Peyer's patch (tissue), 4 donors: ENCODE measurements at places on chromosomes 7 and 10. TPM values are rescaled to one million over a fixed set of nuclear protein-coding genes. Genes with fewer than 3 reads are reported as not detected.

The ZNF467 gene
- 3.3 TPM for total RNA-seq

DNA sequence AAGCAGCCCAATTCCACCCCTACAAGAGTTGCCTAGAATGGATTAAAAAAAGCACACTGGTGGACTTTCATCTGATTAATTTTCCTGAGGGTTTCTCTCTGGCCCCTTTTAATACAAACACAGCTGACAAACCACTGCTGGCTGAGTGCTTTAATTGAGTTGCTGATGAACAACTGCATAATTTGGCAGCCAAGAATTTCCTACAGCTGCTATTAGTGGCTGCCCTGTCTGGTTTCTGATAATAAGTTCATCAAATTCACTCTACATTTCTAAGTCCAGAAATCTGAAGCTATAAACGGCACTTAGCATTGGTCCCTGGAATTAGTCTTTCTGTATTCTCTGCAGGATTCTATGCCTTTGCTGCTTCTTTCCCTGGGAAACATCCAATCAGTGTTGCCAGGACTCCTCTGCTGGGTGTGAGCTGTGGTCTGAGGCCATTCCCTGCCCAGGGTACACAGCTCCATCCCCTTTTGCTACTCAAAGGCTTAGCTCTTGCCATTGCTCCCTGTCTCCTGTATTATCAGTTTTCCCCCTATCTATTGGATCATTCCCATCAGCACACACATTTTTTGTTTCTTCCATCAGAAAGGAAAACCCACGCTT is 110.6 kb downstream of the LSM5 start:
- H3K4me3 ChIP-seq = no peak overlapping the region
- no peaks in the 10 kb centered on the region for H3K36me3 ChIP-seq
- no peak for DNase-seq
- H3K27ac ChIP-seq = no peak overlapping the region
- no peaks in the 10 kb centered on the region for H3K27me3 ChIP-seq

The CALHM3 gene
- not detected for total RNA-seq

DNA sequence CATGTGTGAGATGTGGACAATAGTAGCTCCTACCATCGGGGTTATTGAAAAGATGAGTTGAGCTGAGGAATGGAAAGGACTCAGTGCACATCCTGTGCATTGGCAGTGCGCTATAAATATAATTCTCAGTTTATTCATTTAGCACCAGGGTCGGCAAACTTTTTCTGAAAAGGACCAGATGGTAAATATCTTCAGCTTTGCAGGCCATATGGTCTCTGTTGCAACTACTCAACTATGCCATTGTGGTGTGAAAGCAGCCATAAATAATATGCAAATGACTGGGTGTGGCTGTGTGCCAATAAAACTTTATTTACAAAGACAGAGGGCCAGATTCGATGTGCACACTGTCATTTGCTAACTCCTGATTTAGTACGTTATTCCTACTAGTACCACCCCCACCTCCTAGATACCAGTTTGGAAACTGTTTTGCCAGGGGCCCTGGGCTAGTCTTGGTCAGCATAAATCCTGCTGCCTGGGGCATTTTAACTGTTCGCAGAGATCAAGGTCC is 422.9 kb upstream of the MKI67 start:
- DNase-seq = no peak
- no peaks in the 10 kb centered on the region for H3K36me3 ChIP-seq
- H3K4me1 ChIP-seq = no peaks in the 10 kb centered on the region
- H3K4me3 ChIP-seq = no peak overlapping the region
- no peak overlapping the region for H3K27ac ChIP-seq

DNA sequence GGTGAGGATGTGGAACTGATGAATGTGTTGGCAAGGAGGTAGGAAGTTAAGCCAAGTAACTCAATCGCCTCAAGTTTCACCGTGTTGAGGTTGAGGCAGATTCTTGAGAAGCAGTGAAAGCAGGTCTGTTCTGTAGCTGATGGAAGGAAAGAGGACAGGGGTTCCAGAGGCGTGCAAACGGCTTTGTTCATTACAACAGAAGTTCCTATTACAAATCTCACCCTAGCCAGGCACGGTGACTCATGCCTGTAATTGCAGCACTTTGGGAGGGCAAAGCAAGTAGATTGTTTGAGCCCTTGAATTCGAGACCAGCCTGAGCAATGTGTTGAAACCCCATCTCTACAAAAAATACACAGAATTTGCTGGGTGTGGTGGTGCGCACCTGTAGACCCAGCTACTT is 36.9 kb upstream of the PTF1A start:
- H3K4me1 ChIP-seq = no peaks in the 10 kb centered on the region
- H3K4me3 ChIP-seq = no peak overlapping the region
- H3K27me3 ChIP-seq = no peaks in the 10 kb centered on the region

GRCh38 chr7:128837521-128837921 is 7.3 kb downstream of the FLNC start:
- no peaks in the 10 kb centered on the region for H3K27me3 ChIP-seq
- H3K27ac ChIP-seq = no peak overlapping the region
- H3K36me3 ChIP-seq = no peaks in the 10 kb centered on the region

DNA sequence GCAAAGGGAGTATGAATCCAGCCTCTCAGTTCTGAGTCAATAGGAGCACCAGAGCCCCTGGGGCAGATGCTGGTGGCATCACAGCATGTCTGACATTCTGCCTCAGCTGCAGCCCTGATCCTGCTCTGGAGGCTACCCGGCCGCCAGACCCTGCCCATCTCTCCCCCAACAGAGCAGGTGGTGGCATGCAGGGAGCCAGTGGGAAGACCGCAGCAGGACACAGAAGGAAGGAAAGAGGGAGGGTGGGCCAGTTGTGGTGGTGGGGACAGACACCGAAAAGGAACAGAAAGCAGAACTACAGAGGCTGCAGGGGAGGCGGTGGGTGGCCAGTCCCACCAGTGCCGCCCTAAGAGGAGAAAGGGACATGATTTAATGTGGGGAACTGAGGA is 35.3 kb downstream of the BLNK start:
- no peaks in the 10 kb centered on the region for H3K4me1 ChIP-seq
- no peak overlapping the region for H3K4me3 ChIP-seq
- no peaks in the 10 kb centered on the region for H3K36me3 ChIP-seq

DNA sequence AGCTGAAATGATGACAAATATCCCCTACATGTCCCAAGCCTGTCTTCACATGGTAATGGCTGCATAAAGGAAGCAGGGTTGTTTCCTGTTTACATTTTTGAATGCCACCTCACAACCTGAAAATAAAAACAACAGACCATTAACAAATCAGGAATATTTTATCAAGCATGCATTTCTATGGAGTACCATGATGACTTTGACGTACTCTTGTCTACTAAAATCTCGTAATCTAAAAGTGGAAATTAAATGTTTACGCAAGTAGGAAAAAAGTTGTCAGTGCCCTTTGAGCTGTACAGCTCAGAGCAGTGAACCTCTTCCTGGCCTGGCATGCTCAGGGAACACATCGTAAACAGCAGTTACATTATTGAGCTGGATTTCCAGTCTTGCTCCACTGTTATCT is 194.1 kb downstream of the INHBA start:
- no peaks in the 10 kb centered on the region for H3K4me1 ChIP-seq
- H3K27me3 ChIP-seq = no peaks in the 10 kb centered on the region
- H3K36me3 ChIP-seq = no peaks in the 10 kb centered on the region
- no peak overlapping the region for H3K27ac ChIP-seq

The MACC1 gene
- 79.4 TPM for total RNA-seq

GRCh38 chr7:2864999-2865670 is 21.0 kb upstream of the GNA12 start:
- H3K27me3 ChIP-seq = no peaks in the 10 kb centered on the region
- DNase-seq = no peak
- peaks cover 29% of the 10 kb centered on the region for H3K4me1 ChIP-seq
- H3K27ac ChIP-seq = peak overlapping the region; percentile 83
- H3K4me3 ChIP-seq = no peak overlapping the region

DNA sequence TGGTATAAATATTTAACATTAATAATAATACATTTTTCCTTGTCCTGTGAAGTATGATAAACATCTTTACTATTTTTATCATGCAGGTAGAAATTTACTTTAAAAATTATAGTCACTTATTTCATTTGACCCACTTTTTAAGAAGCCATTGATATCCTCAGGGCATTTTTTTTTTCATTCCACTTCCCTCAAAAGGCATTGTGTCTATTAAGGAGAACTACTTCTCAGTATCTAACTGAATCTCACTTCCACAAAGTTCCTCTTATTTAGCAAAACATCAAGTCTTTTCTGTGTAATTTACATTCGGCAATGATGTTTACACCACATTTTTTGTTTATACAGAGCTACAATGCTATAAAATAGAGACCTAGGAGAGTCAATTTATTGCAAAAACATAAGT is 388.2 kb upstream of the AKR1E2 start:
- H3K27me3 ChIP-seq = no peaks in the 10 kb centered on the region
- no peaks in the 10 kb centered on the region for H3K4me1 ChIP-seq
- H3K27ac ChIP-seq = no peak overlapping the region
- no peak for DNase-seq

- peaks cover 29% of the 10 kb centered on the region for H3K4me1 ChIP-seq
- DNase-seq = no peak
- no peak overlapping the region for H3K4me3 ChIP-seq
- no peaks in the 10 kb centered on the region for H3K27me3 ChIP-seq
Measured at GRCh38 chr7:94512735-94513564, 3.3 kb downstream of the CASD1 start.

DNA sequence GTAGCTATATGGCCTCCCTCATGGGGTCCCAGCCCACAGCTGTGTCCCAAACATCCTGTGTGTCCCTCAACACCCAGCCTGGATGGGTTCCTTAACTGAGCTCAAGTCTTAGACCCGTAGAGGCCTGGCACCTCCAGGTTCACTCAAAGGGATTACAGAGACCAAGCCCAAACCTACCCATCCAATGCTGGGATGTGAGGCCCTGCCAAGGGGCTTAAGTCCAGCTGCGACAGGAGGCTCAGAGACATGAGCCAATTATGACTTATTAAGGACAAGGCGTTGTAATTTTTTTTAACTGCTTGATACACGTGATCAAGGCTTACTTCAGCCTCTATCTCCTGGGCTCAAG is 105.6 kb upstream of the RET start:
- no peaks in the 10 kb centered on the region for H3K27me3 ChIP-seq
- no peaks in the 10 kb centered on the region for H3K4me1 ChIP-seq
- DNase-seq = no peak
- H3K36me3 ChIP-seq = no peaks in the 10 kb centered on the region

The TMEM130 gene
- total RNA-seq = not detected

The TMEM106B gene
- total RNA-seq = 30.5 TPM

DNA sequence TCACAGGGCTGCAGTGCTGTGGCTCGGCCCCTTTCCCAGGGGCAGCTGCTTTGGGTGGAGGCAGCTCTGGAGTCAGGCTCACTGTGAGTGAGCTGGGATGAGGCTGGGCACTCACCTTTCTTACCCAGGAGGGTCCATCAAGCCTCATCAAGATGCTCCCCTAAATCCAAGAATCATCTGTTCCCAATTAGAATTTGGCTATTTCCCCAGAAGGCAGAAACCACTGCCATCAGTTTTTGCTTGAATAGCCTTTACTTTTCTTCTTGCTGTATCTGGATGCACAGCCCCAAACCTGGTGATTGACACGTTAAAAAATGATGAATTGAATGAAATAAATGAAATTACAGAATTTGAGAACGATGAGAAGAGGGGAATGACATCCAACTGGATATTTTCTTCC is 74.3 kb upstream of the LYZL1 start:
- no peak overlapping the region for H3K27ac ChIP-seq
- H3K27me3 ChIP-seq = no peaks in the 10 kb centered on the region
- no peaks in the 10 kb centered on the region for H3K36me3 ChIP-seq
- DNase-seq = no peak
- no peak overlapping the region for H3K4me3 ChIP-seq

The DUS4L gene
- total RNA-seq = 6.3 TPM

GRCh38 chr7:80002865-80003264 is 131.8 kb upstream of the GNAI1 start:
- no peaks in the 10 kb centered on the region for H3K4me1 ChIP-seq
- no peak for DNase-seq
- H3K4me3 ChIP-seq = no peak overlapping the region
- no peaks in the 10 kb centered on the region for H3K27me3 ChIP-seq
- H3K36me3 ChIP-seq = no peaks in the 10 kb centered on the region

- no peak for DNase-seq
- H3K4me3 ChIP-seq = no peak overlapping the region
- no peaks in the 10 kb centered on the region for H3K36me3 ChIP-seq
- no peaks in the 10 kb centered on the region for H3K4me1 ChIP-seq
Measured at GRCh38 chr7:46033592-46033991, 112.5 kb upstream of the IGFBP3 start.
